IPS DF 6.9 (cell line): ENCODE measurements at places on chromosomes 6 and 20.

DNA sequence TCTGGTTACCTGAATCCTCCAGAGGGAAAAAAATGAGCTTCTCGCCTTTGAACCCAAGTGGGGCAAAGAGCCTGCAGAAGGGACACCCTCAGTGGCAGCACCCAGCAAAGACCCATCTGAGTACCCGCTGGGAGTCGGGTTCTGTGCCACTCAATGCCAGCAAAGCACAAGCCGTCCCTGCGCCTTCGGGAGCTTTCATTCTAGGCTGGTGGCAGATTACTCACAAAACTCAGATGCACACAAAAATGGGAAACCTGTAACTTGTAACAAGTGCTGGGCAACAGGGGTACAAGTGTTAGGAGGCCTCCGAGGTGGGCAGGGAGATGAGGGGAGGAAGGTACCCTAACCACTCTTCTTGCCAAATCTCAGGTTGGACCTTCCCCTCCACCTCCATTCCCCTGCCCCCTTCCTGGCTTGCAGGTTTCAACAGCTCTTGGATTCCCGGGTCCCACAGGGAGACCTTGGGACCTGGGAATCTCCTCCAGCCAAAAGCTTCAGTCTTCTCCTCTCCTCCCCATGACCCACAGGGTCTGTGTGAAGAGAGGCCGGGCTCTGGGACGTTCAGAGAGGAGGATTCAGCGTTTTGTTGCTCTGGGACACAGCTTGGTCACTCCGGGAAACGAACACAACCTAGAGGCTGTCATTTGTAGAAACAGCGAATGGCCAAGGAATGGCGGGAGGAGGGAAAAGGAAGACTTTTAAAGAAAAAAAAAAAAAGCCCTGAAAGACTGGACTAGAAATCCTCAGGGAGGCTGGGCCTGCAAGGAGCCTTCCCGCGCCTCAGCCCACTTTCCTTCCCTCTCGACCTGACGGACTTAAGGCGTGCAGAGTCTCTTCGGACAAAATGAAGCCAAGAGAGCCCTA, 1.2 kb upstream of the PARD6B start:
- no peak for DNase-seq

DNA sequence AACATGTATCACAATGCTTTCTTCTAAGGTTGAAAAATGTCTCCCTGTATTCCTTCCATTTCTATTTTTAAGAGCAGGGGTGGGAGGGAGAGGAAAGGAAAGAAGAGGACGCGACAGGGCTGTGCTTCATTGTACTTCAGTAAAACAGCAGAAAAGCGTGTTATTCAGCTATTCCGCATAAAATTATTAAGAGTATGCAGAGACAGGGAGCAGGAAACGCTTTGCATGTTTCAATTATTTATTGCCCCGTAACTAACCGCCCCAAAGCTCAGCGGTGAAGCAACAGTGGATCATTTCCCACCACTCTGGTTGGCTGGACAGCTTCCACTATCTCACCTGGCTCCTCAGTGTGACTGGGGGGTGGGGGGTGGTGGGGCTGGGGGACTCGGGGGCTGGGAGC, 188.9 kb downstream of the TTLL2 start:
- DNase-seq: no peak

- DNase-seq: no peak
Measured at GRCh38 chr20:60510356-60510755, 552.1 kb downstream of the CDH26 start.

DNA sequence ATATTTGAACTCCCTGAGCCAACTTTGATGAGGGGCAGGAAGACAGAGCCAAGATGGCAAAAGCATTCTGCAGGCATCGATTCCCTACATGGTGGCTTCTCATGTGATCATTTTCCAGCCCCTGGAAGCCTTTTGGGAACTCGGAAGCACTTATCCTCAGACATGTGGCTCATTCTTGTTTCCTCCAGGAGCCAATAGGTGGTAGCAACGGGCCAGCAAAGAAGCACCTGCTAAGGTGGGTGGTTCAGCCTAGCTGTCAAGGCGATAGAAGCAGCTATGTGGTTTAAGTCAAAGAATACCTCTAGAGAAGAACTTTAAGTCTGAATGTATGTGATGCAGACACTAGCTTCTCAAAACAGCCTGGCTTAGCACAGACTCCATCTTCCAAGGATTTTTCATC, 64.9 kb upstream of the PAX1 start:
- DNase-seq: peak; percentile 31

DNA sequence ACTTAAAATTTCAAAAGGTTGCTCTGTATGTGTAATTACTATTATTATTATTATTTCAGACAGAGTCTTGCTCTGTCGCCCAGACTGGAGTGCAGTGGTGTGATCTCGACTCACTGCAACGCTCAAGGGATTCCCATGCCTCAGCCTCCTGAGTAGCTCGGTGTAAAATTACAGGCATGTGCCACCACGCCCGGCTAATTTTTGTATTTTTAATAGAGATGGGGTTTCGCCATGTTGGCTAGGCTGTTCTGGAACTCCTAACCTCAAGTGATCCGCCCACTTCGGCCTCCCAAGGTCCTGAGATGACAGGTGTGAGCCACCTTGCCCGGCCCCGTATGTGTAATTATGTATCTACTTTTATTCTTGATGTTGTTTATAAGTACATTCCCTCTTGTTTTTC, 65.3 kb upstream of the ZNF217 start:
- no peak for DNase-seq

GRCh38 chr20:56249244-56249955, 868 bp downstream of the MC3R start:
- no peak for DNase-seq

DNA sequence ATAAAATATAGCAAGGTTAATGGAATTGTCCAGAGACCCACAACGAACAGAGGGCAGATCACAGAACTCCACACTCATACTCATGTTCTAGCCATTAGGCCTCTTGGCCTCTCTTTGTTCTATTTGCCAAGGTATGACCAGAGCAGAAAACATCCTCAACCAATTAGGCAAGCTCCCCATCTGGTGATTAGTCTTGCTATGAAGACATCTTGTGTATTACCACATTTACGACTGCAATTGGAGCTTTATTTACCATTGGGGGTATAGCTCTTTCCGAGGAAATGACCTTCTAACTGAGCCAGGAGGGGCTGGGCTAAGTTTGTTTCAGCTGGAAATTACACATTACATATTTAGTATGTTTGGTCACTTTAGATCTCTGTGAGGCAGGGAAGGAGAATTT, 593.9 kb downstream of the CD109 start:
- DNase-seq: no peak

- no peak for DNase-seq
Measured at GRCh38 chr6:170018422-170018935, 267.1 kb downstream of the ERMARD start.

GRCh38 chr20:13771853-13772453, 12.8 kb downstream of the ESF1 start:
- DNase-seq: no peak

DNA sequence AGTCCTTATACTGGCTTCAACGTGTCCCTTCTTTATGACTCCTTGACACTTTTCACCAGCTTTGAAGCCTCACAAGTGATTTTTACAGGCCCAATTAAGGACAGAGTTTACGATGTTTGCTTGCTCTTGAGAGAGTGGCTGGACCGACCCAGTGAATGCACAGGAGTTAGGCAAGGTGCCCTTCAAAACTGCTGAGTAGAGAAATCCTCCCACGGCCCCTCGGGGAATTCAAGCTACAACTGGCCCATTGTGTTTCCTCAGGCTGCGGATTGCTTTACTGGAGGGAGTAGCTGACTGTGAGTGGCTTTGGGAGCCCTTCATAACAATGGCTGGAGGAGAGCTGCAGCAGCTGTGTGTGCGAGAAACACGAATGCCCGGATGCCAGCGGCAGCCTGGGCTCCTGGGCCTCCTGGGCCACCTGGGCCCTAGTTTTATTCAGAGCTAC, 50.0 kb downstream of the SGK1 start:
- peak; percentile 35 for DNase-seq

- peak; percentile 27 for DNase-seq
Measured at GRCh38 chr20:51221791-51222408, 199.0 kb upstream of the KCNG1 start.

- DNase-seq: no peak
Measured at GRCh38 chr20:609371-609964, 641 bp downstream of the TCF15 start.

DNA sequence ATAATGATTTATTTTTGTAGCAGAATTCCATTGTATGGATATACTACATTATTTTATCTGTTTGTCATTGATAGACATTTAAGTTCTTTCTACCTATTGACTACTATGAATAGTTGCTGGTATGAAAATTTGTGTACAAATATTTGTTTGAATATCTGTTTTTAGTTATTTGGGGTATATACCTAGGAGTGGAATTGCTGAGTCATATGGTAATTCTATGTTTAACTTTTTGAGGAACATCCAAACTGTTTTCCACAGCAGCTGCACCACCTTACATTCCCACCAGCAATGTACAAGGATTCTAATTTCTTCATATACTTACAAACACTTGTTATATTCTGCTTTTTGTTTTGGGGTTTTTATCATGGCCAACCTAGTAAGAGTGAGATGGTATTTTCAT, 56.1 kb upstream of the SDHAF4 start:
- DNase-seq: no peak

GRCh38 chr6:40312213-40313015, 274.8 kb downstream of the LRFN2 start:
- no peak for DNase-seq

GRCh38 chr6:118135371-118135770, 228.3 kb downstream of the SLC35F1 start:
- no peak for DNase-seq

DNA sequence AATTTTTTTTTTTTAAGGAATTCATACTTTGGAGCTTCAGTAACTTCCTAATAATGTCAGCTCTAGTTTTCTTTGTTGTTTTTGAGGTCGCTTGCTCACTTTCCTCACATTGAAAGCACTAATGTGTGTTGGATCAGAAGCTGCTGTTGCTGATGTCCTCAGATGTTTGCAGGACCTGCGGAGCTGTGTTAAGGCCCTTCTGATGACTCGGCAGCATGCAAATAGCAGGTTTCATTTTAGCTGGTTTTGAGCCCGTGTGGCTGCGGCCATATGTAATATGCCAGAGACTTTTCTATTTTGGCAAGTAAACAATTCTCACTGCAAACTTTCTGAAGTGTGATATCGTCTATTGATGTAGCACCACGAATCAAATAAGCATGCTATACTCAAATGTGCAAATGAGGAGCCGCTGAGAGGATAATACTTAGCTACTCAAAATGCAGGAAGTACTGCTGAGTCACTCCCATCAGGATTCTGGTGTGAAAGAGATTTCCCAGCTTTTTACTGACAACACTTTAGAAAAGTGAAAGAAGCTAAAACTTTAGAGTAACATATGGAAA, 187.8 kb downstream of the SASH1 start:
- DNase-seq: no peak

DNA sequence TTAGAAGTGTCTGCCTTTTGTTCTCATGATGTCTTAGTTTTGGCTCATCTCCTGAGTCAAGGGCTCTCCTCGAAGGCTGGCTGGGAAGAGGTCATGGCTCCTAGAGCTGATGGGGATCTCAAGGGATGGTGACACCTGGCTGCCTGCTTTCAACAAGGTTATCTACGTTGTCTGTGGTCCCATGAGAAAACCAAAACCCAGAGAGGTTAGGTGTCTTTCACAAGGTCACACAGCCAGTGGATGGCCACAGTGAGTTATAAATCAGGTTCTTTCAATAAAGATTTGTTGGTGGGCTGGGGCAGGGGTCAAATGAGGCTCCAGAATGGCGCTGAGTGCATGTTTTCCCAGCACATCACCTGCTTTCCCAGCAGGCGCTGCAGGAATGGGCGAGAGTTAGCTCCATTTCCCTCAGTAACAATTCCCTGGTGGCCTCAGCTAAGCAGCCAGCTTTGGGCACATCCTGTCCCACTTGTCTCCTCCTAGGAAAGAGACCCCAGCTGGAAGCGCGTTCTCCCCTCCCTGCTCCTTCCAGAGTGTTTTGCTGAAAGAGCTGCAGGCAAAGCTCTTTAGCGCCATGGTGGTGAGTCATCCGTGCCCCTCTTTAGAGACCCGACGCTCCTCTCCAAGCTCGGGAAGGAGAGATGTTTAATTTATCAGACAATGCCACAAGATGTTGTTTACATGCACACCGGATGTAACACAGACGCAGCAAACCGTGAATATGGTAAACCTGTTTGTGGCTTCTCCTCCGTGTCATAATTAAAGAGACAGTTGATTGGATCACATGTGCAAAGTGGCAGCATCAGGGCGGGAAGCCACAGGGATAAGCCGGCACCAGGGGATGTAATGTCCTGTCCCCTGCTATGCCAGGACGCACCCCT, 109.7 kb downstream of the LRFN2 start:
- DNase-seq: peak; percentile 13

- no peak for DNase-seq
Measured at GRCh38 chr6:89952686-89953085, 58.4 kb downstream of the GJA10 start.

- no peak for DNase-seq
Measured at GRCh38 chr20:24892522-24892921, 56.5 kb upstream of the CST7 start.

DNA sequence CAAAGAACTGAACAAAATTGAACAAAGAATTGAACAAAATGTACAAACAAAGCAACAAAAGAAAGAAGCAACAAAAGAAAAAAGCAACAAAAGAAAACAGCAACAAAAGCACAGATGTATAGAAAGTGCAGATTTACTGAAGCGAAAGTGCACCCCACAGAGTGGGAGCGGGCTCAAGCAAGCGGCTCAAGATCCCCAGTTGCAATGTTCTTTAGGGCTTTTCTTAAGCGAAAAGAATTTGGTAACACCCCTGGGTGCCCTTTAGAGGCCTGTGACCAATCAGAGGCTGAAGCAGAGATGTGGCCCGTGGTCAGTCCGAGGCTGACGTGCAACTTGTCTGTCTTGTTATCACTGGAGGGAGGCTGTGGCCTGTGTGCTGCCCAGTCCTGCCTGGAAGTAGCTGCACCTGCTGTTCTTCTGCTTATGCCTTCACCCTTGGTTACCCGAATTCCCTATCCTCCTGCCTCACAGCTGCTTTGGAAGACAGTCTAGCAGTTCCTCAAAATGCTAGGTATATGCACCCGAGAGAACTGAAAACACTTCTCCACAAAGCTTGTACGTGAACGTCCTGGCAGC, 13.2 kb upstream of the KIF25 start:
- no peak for DNase-seq

- DNase-seq: peak; percentile 9
Measured at GRCh38 chr6:23081701-23082100, 512.3 kb downstream of the HDGFL1 start.

GRCh38 chr6:72948153-72948552, 277.1 kb downstream of the KHDC1L start:
- no peak for DNase-seq

DNA sequence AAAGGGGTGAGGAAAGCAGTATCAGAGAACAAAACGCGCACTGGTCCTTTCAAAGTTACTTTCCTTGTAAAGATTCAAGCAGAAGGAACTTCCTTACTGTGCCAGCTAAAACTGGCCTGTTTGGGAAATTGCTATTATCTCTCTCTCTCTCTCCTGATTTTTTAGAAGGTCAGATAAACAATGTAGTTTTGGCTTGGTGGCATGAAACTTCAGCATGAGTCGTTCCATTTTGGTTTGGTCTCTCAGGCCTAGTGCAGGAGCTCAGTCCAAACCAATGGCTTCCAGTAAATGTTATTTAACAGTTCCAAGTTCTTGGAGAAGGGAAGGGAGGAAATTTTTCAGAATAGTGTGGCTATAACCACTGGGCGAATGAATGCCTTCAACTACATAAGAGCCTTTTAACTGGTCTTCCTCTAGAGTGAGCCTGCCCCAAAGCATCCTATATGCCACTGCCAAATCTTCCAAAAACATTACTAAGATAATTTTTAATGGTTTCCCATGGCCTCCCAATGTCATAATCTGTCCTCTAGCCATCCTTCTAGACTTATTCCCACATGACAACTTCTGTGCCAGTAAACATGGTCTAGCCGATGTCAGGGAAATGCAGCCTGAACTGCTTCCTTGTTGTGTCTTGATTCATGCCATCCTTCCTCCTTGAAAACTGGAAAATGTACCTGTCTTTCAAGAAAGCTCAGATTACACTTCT, 9.1 kb upstream of the SNX9 start:
- no peak for DNase-seq
